ENCODE measurements at places on chromosomes 3 and 15.

- no peak for DNase-seq
Measured at GRCh38 chr3:18386274-18386890, 38.8 kb downstream of the SATB1 start.

DNA sequence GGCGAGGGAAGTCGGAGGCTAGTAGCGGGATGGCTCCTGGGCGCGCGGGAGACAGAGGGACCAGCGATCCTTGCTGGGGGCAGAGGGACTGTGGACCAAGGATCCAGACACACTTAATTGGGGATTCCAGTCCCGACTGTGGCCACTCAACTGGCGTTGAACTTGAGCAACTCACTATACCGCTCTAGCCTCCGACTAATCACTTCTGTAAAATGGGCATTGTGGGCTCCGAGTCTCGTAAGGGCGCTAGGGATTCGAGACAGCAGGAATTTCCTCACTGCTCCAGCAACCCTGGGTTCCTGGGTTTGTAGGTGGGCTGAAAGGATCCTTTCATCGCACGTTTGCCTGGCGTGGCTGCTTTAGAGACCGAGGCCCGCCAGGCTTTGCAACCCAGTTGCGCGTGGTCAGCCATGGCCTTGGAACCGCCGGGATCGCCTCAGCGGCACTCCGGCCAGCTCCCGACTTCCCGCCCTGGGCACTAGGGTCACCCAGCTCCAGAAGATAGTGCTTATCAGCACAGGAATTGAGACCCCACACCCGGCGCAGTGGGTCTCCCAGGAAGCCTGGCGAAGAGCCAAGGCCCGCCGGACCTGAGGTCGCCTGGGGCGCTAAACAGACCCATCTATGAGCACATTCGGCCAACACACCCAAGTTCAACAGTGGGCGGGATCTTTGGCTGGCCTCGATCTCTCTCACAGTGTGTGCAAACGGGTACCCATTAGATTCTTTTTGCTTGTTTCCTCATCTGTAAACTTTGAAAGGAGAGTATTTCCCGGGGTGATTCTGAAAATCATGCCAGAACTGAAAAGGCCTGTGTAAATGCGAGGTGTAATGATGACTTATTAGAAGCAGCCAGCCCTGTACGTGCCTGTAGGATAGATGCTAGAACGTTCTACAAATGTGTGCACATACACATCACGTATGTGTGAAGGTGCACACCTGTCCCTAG is 9.9 kb downstream of the FOXL2 start:
- DNase-seq, result no peak

DNA sequence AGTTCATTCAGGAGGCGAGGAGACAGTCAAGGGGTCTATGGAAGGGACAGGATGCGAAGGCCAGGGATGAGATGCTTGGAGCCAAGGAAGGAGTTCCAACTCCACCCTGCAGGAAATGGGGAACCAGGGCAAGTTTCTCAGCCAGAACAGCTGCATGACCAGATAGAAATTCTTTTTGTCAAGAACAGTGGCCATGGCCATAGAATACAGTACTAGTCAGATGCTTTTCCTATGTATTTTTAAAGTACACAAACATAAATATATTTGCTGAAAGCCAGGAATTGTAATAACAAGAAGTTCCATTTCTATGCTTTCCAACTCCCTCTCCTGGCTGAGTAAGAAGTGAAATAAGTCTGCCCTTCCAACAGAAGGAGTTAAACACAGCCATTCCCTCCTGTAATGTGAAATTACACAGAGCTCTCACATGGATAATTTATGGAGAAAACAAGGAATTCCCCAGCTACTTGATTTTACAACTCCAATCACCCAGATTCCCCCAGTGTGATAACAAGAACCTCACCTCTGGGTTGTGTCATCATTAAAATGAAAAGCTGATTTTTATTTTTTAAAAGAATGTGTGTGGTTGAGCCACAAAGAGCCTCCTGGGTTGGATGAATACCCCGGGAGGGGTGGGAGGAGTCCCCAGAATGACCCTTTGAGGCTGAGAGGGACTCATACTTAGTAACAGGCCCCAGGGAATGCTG is 124.6 kb upstream of the ARHGEF3 start:
- DNase-seq, result no peak

GRCh38 chr3:162213956-162214355 is 717.3 kb downstream of the OTOL1 start:
- DNase-seq, result no peak

DNA sequence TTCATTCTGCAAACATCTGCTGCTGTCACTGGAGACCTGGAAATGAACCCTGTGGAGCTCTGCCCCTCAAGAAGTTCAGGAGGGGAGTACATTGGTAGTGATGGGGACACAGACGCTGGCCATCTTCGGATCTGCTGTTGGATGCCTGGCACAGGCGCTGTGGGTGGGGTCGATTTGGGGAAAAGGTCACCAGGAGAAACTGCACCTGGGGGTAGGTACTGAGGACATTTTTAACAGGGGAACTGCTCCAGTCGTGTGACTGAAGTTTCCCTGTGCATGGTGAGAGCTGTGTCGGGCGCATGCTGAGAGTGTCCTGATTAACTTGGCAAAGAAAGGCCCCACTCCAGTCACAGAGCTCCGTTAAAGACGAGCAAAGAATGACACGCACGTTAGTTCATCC is 3.4 kb downstream of the UROC1 start:
- no peak for DNase-seq

- no peak for DNase-seq
Measured at GRCh38 chr3:175338775-175339535, 479.8 kb downstream of the NAALADL2 start.

DNA sequence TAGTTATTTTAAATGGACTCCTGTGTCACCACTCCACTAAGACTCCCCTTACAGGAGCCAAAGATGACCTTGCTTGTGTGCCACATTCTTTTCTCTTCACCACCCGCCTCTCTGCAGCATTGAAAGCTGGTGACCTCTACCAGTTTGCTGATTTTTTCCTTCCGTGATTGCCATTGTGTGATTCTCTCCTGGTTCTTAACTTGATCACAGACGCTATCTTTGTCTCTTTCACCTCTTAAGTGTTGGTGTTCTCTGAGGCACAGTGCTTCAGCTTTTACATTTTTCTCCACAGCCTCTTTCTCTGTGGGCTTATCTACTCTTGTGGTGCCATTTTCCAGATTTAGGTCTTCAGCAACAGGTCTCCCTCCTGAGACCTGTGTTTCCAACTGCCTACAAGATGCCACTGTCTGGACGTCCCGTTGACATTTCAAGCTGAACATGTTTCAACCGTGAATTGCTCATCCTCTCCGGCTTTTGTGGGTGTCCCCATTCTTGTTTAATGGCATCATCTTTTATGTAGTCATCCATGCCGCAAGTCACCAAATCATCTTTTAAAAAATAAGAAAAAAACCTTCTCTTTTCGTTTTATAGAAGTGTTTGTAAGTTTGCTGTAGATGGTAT is 26.5 kb downstream of the IQGAP1 start:
- no peak for DNase-seq

GRCh38 chr15:26722621-26723160 is 50.2 kb downstream of the GABRB3 start:
- no peak for DNase-seq

DNA sequence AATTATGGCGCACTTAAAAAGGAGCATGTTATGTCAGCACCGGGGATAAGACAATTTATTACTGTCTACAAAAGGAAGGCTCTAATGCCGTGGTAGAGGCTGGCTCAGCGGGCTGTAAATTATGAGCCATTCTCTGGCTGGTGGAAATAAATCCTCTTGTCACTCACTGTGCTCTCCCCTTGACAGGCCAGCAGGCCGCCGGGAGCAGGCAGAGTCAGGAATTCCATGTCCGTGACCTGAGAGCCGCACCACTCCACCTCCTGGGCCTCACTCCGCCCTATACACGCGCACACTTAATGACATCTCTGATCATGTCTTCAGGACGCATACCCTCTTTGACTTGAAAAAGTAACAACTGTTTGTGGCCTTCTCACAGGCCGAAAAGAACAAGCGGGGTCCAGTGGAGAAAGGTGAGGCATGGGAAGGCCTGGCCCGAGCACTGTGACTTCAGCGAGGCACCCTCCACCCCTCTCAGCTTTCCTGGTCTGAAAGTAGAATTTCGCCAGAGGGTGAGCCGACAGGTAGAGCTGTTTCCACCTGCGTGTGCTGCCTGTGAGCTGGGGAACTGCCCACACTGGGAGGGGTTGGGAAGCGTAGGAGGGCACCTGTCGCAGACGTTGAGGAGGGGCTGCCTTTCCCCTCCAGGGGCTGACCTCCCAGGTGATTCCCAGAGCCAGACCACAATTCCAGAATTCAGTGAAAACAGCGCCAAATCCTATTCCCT is 13.2 kb upstream of the PCSK6 start:
- no peak for DNase-seq

DNA sequence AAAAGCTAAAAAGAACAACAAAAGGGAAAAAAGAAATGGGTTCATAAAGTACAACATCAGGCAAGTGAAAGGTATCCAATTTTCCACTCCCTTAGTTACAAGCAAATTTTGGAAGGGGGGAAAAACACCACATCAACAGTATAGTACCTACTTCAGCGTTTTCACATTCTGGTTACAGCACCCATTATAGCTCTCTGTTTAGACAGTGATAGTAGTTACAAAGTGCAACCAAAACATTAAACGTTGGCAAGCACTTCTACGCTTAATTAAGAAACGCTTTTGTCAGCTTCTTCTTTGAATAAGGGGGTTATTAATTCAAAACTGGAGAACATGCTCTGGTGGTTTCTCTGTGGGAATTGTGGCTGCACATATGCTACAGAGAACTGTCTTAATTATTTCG is 180.2 kb downstream of the VPS13C start:
- DNase-seq, result no peak

DNA sequence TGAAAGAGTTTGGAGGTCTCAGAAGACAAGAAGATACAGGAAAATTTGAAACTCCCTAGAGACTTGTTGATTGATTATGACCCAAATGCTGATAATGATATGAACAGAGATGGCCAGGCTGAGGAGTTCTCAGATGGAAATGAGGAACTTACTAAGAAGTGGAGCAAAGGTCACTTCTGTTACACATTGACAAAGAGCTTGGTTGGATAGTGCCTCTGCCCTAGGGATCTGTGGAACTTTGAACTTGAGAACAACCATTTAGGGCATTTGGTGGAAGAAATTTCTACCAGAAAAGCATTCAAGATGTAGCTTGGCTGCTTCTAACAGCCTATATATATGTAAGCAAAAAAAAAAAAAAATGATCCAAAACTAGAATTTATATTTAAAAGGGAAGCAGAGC is 48.9 kb upstream of the NAALADL2 start:
- DNase-seq, result no peak

DNA sequence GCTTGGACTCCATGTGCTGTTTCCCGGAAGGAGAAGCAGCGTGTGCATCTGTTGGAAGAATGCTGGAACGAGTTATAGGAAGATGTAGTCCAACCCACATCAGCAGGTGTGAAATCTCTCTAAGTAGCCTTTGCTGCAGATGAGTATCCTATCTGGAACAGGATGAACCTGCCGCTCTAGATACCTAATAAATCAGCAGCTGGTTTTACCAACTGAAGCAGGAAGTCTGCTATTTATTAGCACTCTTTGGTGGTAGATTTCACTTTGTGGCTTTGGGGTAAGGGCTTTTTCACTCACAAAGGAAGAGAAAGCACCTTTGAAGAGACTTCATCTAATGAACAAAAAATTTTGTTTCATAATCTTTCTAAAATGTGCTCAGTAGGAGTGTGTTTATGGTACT is 66.4 kb downstream of the DCUN1D1 start:
- no peak for DNase-seq

GRCh38 chr3:81301230-81301629 is 460.2 kb downstream of the GBE1 start:
- no peak for DNase-seq

DNA sequence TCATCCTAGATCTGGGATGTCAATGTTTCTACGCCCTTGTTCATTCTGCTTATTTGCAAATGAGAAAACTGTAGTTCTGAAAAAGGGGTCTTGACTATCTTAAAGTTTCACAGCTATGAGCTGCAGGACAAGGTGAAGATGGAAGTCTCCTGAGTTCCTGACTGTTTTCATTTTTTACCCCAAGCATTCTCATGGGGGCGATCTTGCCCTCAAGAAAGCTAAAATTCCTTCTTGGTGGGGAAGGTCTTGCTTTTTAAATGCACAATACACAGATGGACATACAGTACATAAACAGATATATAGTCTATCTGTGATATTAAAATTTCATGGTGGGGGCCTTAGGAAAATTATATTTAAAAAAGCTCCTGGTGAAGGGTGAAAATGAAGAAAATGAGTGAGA is 32.4 kb downstream of the MASP1 start:
- no peak for DNase-seq

DNA sequence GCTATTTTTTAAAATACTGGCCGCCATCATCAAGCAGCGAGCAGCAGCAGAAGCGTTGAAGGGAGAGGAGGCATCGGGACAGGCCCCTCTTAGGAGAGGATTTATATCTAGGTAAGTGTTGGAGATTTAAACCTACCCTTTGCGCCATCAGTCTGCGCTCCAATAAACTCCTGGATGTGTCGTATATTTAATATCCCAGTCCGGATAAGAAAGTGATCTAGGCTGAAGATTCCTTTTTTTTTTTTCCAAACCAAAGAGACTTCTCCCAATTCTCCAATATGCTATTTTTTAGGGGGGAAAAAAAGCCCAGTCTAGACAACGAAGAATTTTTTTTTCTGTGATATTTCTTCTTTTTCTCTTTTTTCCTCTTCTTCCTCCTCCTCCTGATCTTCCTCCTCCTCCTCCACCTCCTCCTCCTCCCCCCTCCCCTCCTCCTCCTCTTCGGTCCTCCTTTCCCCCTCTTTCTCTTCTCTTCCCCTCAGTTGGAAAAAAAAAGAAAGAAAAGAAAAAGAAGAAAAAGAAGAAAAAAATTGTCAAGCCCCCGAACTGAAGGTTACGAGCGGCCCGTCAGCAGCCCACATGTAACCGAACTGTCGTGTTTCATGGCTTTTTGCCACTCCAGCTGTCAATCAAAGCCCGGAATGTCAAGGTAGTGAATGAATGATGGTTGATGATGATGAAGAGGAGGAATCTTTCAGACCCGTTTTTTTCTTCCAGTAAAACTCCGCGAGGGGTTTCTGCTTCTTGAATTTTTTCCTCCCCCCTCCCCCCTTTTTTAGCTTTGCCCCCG is 835 bp downstream of the MEIS2 start:
- DNase-seq, result no peak

DNA sequence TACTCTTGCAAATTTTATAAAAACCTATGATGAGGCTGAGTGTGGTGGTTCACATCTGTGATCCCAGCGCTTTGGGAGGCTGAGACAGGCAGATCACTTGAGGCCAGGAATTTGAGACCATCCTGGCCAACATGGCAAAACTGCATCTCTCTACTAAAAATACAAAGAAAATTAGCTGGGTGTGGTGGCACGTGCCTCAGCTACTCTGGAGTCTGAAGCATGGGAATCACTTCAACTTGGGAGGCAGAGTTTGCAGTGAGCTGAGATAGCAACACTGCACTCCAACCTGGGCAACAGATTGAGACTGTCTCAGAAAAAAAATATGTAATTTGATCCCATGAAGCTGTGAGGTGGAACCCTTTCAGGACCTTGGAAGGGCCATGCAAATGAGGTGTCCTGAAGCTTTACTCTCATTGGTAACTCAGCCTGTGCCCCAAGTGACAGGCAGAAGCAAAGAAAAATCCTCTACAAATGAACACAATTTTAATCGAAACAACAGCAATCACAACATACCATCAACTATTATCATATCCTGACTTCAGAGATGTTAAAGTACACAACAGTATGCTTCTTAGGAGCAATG is 84.6 kb upstream of the CDV3 start:
- DNase-seq, result no peak

GRCh38 chr3:194690501-194691372 is 5.1 kb downstream of the FAM43A start:
- DNase-seq, result no peak

GRCh38 chr3:193977622-193978021 is 158.3 kb upstream of the HES1 start:
- no peak for DNase-seq

GRCh38 chr3:169871129-169871886 is 1.6 kb upstream of the LRRC31 start:
- DNase-seq, result no peak

GRCh38 chr15:44219073-44219472 is 24.0 kb upstream of the FRMD5 start:
- DNase-seq, result no peak
